Stimulated activated CD4-positive, alpha-beta T cell treated with anti-CD3 and anti-CD28 coated beads, Interleukin-4, amount 100 ng/mL, for 24 hours (primary cell): ENCODE measurements at places on chromosomes 1 and 21.
A peak's percentile ranks its signal among the peaks of the same experiment; 100 is the strongest.

- peak; percentile 74 for DNase-seq
Measured at GRCh38 chr1:26110731-26111529, 694 bp upstream of the PDIK1L start.

DNA sequence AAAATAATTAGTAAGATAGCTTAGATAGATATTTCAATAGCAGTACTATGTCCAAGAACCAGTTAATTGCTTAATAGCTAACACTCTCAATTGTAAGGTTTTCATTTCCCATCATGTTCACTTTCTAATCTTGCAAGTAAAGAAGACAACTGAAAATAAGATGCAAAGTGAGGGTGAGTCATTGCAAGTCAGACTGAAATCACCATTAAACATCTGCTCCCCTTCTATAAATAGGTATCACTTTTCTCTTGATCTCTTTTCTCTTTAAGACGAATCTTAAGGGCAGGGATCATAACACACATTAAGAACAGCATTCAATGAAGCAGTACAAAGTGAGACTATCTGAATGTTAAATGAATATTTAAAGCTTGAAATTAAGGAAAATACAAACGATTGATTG is 40.4 kb downstream of the UBR4 start:
- no peak for DNase-seq

- DNase-seq: no peak
Measured at GRCh38 chr1:234144901-234145300, 228.4 kb upstream of the COA6 start.

DNA sequence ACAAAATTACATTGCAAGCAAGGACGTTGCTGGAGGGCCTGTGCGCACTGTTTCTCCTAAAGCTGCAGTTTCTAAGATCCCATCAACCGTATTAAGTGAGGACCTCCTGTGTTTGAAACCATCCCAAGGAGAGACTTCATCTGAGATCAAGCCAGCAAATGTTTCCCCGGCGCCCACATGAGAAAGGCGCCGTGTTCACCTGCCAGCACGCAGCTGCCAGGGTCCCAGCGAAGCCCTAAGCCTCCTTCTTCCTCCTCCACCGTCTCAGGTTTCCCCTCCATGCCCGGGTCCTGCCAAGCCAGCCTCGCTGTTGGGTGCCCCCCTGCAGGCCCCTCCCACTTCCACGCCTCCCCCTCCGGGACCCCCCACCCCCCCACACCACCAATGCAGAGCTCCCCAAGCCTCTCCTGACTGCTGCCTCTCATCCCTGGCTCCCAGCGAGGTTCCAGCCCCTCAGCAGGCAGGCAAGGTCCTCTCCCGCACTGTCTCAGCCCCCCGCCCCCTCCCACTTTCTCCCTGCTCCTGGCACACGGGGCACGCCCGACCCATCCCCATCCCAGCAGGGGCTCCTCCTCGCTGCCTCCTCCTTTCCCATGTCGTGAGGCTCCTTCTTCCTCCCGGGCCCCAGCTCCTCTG is 8.6 kb upstream of the TFF1 start:
- no peak for DNase-seq

GRCh38 chr1:225834417-225835329 is 24.7 kb downstream of the EPHX1 start:
- no peak for DNase-seq

- no peak for DNase-seq
Measured at GRCh38 chr1:112935461-112936111, 20.4 kb downstream of the SLC16A1 start.

- no peak for DNase-seq
Measured at GRCh38 chr21:39111931-39112550, 71.2 kb downstream of the PSMG1 start.

DNA sequence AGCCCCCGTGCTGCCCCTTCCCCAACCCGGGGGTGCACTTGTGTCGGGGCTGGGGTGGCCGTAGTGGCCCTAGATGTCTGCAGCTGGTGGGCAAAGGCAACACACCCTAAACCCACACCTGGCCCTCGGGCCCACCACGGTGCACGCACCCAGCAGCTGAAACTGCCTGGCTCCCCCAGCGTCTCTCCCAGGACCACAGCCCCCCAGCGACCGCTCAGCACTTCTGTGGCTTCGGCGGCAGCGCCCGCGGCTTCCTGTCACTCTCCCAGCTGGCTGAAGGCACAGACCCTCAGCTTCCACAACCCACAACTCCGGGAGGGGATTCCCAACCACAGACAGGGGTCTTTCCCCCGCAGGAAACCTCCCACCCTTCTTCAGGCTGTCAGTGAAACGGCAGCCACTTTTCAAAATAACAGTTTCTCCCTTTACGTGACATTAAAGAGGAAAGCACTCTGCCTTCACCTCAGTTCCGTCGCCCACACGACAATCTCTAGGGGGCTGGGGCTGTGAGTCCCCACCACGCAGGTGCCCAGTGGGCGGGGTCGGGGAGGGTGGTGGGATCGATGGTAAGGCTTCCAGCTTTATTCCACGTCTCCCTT is 40.7 kb upstream of the COL6A2 start:
- peak; percentile 18 for DNase-seq

GRCh38 chr1:89606227-89606980 is 26.5 kb upstream of the LRRC8C start:
- DNase-seq: no peak

DNA sequence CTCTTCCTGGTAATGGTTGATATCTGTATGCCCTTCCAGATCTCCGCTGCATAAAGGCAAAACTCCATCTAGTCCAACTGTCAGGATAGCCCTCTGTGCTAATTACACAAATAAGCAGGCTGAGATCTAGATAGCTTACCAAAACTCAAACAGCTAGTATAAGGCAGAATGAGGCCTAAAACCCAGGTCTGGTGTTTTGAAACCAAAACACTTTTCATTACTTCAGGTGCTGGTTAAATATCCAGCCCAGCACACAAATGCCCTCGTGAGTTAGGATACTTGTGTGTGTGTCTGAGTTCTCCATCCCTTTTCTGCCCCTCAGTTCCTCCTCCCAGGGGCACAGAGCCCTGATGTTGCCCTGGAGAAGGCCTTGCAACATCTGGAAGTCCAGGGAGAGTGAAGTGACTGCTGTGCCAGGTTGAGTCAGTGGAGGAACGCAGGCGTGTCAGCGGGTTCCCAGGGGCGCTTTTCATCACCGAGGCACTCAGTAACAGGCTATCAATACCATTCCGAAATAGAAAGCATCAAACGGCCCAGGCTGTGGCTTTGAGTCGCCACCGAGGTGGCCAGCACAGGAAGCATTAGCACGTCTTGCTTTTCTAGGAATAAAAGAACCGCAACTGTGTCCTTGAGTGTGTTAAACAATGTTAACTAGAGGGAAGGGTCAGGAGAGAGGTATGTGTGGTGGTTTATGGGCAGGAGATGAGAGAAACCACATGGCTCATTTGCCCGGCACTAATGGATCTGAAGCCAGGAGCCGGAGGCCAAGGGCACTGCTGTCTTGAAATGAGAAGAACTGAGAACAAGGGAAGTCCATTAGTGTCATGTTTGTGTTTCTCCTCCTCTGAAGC is 90.7 kb upstream of the WLS start:
- DNase-seq: no peak

DNA sequence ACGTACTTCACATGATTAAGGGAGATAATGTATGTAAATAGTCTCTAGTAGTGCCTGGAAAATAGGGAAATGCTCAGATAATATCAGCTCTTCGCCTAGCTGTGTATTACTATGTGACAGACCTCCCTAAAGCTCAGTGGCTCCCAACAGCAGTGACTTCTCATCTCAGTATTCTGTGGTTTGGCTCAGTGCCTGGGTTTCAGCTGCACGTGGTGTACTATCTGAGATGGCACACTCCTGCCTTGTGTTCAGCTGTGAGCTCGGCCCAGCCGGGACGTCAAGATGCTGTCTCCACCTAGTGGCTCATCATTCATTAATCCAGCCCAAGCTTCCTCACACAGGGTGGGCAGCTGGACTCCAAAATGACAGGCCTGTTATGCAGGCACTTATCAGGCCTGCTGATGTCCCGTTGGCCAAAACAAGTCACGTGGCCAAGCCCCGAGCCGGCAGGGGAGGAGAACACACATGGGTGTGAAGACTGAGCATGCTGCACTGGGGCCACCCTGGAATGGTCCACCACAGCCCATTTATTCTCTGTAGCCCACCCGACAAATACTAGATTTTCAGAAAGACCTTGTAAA is 17.8 kb downstream of the SLFNL1 start:
- peak; percentile 90 for DNase-seq

DNA sequence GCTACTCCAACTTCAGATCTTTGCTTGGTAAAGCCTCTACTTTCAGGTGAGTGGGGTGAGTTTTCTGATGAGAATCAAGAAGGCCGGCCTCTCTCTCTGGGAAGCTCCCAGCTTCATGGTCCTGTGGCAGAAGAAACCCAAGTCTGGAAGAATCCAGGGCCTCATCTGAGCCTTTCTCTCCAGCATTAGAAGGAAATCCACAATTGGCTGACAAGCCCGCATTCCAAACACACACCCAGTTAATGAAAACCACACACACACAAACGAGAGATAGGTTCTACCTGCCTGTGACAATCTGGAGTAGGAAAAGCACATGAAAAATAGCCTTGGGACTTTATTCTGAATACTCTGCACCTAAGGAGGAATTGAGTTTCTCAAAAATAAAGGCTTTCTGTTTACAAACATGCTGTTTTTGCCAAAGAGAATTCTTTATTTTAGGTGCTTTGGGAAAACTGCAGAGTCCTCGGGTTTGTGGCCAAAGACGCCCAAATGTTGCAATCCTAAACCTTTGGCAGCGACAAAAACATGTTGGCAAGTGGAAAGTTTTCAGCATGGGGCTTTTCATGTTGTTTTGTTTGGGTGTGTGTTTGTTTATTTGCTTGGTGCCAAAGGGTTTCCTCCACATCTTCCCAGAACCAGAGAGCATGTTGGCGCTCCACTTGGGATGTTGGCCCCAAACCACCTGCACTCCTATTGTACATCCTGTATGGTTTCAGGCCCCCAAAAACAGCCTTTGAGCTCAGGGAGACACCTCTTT is 216.2 kb downstream of the SETD4 start:
- no peak for DNase-seq

- peak; percentile 43 for DNase-seq
Measured at GRCh38 chr1:6358757-6359201, 34.8 kb downstream of the ACOT7 start.

DNA sequence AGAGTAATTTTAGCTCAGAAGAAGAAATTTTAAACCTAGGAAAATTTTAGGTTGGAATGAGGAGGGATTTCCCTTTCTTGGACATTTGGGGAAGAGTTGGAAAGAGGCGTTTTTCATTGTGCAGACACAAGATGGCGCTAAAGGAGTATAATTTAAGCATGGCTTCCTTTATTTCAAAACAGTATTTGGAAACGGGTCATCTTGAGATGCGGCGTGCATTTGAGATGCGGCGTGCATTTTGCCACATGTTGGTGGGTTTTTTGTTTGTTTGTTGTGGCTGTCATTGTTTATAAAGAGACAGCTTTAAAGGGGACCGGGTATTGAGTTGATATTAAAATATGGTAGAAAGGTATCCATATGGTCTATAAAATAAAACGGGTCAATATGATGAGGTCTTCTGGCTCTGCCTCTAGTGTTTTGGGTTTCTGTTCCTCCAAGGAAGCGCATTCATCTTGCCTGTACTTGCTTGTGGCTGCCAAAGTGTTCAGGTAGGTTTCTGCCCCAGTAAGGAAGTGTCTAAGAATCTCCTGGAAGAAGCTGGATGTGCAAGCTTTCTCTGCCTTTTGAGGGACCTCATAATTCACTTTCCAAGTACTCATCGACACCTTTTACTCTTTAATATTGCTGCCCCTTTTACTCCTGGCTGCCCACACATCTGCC is 210.3 kb downstream of the SLC35F3 start:
- peak; percentile 36 for DNase-seq

- DNase-seq: no peak
Measured at GRCh38 chr21:39788383-39788782, 43.4 kb downstream of the IGSF5 start.

DNA sequence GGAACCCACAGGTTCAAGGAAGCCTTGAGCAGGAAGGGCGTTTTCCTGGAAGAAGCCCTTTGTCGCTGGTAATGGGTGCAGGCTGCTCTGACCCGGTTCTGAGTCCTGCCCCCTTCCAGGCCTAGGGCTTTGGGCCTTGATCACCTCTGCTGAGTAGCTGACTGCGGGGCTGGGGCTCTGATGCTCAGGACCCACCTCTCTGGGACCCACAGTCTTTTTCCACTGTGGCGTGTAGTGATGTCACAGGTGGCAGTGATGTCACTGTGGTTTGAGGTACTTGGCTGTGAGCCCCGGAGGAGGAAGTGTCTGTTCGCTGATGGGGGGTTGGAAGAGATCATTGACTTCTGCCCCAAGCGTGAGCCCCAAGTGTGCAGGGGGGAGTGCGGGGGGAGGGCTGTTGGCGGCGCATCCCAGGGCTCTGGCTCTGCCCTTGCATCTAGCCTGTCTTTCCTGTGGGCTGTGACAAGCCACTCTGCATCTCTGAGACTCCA is 6.9 kb downstream of the TNFRSF1B start:
- peak; percentile 85 for DNase-seq

DNA sequence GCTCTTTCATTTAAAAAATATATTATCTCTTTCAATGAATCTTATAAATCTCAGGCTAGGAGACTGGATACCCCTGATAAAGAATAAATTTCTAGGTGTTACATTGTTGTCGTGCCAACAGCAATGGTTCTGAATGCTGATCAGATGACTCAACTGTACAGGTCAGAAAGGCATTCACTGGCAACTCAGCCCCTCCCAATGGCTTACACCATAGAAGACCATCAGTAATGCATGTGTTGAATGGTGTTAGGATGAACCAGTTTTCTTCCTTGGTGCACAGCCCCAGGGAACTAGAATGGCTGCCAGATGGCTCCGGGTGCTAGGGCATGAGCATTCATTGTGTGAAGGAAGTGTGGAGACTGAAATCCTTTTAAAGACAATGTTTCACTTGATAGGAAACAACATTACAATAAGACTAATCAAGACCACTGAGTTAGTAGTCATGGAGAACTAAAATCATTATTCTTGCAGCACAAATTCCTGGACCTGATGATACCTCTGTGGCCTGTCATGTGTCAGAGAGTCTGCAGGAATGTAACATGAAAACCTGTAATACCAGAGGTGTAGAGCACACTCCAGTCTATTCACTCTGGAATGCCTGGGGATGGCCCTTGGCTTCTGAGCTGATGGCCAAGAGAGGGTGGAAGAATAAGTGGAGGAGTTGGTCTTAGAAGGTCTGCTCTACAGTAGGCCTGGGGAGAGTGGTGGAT is 187.7 kb upstream of the LMO4 start:
- DNase-seq: no peak

DNA sequence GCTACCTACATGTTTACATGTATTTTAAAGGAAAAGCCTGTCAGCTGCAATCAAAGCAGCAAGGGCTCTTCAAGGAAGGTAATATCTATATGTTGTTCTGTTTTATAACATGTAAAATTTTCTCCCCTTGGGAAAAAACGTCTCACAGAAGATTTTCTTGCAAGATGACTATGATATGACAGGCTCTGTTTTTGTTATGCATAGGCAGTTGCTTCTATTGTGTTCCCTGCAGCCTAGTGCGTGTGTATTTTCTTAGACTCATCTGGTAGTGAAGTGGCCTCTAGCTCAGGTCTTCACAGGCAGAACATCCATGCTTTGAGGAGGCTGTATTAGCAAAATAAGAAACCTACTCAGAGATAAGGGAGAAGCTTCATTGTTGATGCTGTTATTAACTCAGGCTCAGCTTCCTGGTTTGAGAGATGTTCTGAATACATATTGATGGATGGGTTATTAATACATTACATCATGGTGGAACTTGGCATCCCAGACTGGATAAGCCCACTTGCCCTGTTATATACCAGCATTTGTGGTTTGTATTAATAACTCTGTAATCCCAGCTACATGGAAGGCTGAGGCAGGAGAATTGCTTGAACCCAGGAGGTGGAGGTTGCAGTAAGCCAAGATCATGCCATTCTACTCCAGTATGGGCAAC is 35.8 kb downstream of the LAMC1 start:
- no peak for DNase-seq
